ENCODE measurements at places on chromosomes 6 and 20. TPM values are rescaled to one million over a fixed set of nuclear protein-coding genes. Genes with fewer than 3 reads are reported as not detected.

DNA sequence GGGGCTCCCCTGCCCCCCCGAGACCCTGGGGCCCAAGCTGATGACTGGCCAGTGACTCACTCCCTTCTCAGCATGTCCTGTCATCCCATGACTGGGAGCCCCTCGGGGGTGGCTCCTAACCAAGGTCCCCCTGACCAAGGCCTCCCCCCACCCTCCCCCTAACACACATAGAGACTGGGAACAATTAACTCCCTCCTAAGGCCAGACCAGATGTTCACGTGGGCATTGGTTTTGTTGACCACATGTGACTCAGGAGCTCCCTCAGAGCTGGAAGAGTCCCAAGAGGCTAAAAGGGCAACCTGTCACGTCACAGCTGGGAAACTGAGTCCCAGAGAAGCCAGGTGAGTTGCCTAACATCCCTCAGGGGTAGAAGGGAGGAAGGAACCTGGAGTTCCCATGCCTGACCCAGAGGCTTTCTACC lies 10.6 kb upstream of the CCN5 start:
- no peak for DNase-seq

- DNase-seq: no peak
These were observed 217.9 kb downstream of the SAMD5 start for GRCh38 chr6:147726342-147726741.

DNA sequence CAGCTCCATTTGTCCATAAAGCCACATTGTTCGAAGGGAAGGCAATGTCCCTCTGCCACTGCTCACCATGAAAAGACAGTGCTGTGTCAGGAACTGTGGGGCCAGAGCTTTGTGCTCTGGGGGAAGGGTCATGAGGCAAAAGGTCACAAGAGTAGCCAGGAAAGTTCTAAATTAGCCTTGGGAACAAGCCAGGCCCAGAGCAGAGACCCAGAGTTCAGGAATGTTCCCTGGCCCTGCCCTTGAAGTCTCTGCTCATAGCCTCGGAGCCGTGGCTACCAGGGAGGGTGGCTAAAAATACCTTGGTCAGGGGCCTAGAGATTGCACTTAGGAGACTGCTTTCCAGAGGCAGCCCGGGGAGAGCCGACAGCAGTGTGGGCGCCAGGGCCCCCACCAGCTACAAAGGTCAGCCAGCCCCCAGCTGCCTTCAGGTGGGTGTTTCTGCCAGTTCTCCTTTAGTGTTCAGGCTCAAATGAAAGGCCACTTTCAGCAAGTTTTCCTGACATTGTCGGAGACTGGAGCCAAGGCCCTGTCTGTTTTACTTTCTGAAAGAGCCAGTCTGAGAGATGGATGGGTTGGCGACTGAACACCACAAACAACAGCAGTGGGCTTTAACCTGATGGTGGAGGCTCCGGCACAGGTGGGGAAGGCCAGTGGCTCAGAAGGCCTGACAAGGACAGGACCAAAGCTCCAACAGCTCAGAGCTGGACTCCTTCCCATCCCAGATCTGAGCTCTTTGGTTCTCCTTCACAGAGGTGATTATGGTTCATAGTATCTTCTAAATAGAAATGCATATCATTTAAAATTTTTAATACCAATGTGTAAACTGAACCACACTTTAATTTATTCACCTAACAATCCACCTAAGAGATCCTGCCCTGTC lies 76.2 kb downstream of the CDH26 start:
- DNase-seq: no peak

DNA sequence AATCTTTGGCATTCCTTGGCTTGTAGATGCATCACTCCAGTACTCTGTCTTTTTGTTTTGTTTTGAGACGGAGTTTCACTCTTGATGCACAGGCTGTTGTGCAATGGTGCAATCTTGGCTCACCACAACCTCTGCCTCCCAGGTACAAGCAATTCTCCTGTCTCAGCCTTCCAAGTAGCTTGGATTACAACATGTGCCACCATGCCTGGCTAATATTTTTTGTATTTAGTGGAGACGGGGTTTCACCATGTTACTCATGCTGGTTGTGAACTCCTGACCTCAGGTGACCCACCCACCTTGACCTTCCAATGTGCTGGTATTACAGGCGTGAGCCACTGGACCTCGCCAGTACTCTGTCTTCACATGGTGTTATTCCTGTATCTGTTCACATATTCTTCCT lies 35.8 kb upstream of the LGSN start:
- DNase-seq: no peak

- DNase-seq: no peak
These were observed 895.6 kb upstream of the MAP3K7 start for GRCh38 chr6:91482498-91482897.

- DNase-seq: no peak
These were observed 17.7 kb downstream of the RAB22A start for GRCh38 chr20:58327211-58327610.

DNA sequence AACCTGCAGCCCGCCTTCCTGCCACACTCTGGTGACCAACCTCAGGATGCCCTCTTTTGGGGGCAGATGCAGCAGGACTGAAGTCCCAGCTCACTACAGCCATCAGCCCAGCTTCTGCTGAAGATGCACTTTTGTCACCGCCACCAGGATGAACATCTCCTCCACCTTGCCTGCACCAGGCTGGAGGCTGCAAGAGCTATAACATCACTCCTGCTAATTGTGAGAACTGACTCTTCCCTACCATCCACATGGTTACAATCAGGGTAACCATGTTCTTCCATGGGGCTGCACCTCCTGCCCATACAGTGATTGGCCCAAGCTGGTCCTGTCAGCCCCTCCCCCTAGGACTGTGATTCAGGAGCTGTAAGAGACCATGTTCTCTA lies 2.0 kb upstream of the ACTL10 start:
- DNase-seq: peak; percentile 41

DNA sequence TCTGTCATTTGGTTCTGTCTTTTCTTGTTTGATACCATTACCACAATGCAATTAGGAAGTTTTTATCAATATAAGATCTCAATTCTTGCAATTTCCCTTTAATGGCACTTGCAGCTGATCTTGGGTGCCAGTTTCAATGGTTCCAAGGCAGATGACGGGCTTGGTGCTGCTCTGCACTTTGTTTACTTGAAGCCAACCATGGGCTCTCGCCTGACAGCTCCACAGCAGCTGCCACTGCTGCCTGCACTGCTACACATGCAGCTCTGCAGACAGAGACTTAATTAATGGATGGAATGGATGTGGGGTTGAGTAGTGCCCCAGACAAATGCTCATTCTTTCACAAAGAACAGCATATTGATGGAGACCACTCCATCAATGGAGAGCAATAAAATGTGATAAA lies 1024.3 kb upstream of the EPHA7 start:
- no peak for DNase-seq

DNA sequence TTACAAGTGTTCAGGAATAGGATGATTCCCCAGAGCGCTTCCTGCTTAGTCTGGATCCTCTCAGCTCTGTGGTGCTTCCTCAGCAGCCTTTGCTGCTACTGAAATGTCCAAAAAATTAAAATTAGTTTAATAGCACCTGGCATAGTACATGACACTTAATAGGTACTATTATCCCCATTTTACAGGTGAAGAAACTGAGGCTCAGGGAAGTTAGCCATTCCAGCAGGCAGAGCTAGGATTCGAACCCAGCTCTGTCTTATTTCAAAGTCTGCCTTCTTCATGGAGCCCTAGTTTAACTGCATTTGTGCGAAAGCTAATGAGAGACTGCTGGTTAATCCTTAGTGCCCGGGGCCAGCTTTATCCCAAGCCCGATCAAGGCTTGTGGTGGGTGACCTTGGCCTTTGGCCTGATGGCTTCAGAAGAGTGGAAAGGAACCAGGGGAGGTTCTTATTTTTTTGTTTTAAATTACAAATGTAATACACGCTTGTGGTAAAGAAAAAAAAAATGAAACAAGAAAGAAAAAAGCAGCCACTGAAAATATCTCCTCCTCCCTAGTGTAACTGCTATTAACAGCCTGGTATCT lies 30.1 kb downstream of the TOX2 start:
- DNase-seq: no peak

DNA sequence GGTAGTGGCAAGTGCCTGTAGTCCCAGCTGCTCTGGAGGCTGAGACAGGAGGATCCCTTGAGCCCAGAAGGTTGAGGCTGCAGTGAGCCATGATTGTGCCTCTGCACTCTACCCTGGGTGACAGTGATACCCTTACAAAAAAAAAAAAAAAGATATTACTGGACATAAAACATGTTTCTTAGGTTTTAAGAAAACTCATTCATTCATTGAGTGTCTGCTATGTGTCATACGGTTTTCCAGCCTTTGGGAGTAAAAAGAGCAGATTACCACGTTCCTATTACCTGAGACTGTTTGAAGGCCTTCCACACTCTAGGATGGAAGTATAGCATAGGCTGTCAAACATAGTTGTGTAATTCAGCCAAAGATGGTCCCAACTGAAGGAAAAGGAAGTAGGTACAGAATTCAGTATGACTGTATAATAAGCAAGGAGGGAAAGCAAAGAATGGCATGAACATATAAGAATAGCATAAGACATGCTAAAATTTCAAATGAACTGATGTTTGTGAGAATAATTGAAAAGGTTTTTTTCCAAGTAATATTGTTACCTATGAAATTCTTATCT lies 22.0 kb downstream of the STXBP5 start:
- no peak for DNase-seq

RIPPLY2 gene
- total RNA-seq: not detected

OTOR gene
- not detected for total RNA-seq

- DNase-seq: peak; percentile 12
These were observed 154.7 kb downstream of the JARID2 start for GRCh38 chr6:15400572-15401004.

SLC22A16 gene
- not detected for total RNA-seq

DNA sequence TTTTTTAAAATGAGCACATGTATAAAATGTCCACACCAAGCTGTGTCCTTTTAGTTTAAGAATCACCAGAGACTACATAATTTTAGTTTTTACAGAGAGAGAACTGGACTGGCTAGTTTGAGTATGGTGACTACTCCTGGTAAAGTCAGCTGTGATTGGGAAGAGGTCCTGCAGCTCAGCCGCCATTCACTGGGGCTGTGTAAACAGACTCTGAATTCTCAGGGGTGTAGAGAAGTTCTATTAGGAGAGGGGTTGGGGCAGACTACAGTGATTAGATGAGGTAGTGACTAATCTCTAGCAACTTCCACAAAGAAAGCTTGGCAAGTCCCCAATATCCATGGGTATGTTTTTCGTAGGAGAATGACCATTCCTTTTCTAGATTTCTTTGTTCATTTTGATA lies 341.2 kb upstream of the MAP3K7 start:
- DNase-seq: no peak

- no peak for DNase-seq
These were observed 362.1 kb downstream of the NRN1 start for GRCh38 chr6:5644523-5645185.

GRCh38 chr6:30881392-30882203 lies 2.7 kb upstream of the DDR1 start:
- DNase-seq: no peak

METTL24 gene
- 0.33 TPM for total RNA-seq

FHL5 gene
- not detected for total RNA-seq

TP53TG5 gene
- 0.31 TPM for total RNA-seq

GRCh38 chr20:46928580-46929132 lies 34.0 kb downstream of the EYA2 start:
- no peak for DNase-seq

- DNase-seq: no peak
These were observed 483.8 kb upstream of the JARID2 start for GRCh38 chr6:14762077-14762476.

DNA sequence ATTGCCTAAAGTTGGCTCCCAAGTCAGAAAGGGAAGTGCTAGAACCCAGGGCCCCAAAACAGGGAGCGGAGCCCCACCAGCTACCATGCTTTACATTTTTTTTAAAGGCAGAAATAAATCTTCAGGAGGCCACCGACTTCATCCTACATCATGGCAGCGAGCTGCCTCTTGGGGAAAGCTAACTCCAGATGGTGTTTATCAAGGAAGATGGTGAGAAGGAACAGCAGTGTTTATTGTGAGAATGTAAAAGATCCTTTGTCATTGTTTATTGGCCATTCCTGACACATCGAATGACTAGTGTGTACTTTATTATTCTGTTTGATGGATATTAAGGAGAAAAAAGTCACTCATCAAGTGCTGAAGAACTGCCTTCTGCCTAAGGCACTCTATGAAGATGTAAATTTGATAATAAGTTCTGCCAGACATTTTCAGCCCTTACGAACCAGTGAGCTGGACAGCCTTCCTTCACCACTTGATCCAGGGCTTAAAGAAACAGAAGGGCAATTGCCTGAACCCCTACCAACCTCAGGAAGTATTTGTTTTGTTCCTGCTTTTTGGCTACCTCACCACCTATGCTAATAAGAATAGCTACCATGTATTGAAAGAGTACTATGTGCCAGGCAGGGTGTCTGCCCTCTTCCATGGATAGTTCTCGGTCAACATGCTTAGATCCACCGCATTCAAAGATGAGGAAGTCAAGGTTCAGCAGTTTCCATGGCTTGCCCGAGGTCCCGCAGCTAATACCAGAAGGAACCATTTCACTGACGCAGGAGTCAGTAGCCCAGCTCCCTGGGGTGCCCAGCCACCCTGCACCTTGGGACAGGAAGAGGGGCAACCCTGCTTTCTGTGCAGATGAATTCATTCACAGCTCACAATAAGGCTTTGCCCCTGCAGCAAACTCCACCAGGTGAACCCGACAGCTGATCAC lies 194.7 kb upstream of the RREB1 start:
- DNase-seq: no peak

GRCh38 chr20:33276303-33277113 lies 6.5 kb upstream of the BPIFB1 start:
- no peak for DNase-seq

DNA sequence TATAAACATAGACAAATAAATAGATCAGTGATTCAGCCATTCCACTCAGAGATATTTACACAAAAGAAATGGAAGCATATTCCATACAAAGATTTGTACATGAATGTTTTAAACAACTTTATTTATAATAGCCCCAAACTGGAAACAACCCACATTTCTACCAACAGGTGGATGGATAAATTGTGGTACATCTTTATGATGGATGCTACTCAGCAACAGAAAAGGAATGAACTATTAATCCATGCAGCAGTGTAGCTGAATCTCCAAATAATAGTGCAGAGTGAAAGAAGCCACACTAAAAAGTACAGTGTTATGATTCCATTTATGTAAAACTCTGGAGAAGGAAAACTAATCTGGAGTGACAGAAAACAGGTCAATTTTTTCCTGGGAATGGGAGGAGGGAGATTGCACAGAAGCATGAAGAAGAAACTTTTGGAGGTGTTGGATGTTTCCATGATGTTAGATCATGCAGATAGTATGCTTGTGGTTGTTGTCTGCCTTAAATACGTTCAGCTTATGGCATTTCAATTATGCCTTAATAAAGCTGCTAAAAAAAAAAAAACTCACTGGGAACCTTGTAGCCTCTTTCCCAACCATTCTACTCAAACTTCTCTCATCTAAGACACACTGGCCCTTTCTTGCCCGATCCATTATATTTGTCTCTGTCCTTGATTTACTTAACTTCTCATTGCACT lies 100.9 kb downstream of the PPP1R14C start:
- no peak for DNase-seq

DNA sequence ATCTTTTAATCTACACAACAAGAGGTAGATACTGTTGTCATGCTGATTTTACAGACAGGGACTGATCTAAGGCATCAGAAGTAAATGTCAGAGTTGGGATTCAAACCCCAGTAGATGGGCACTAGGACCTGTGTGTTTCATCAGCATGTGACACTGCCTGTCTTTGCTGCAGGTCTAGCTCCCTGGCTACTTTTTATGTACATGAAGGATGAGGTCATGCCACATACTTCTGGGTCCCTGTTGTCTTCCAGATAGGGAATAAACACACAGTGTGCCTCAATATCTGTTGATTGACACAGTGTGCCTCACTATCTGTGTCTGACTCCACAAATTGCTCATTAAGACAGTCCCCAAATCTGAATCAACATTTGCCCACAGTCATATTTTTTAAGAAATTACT lies 106.9 kb downstream of the TFAP2B start:
- DNase-seq: no peak

EDN3 gene
- not detected for total RNA-seq

Measured in CD8-positive, alpha-beta T cell (primary cell).